Foreskin melanocyte (primary cell): ENCODE measurements at places on chromosomes 3 and 15.

- DNase-seq, result no peak
Measured at GRCh38 chr3:128554100-128554464, 61.1 kb upstream of the GATA2 start.

- no peak for DNase-seq
Measured at GRCh38 chr3:184715943-184716621, 4.2 kb upstream of the MAGEF1 start.

GRCh38 chr15:71329041-71329440 is 213.8 kb downstream of the THSD4 start:
- DNase-seq, result no peak

DNA sequence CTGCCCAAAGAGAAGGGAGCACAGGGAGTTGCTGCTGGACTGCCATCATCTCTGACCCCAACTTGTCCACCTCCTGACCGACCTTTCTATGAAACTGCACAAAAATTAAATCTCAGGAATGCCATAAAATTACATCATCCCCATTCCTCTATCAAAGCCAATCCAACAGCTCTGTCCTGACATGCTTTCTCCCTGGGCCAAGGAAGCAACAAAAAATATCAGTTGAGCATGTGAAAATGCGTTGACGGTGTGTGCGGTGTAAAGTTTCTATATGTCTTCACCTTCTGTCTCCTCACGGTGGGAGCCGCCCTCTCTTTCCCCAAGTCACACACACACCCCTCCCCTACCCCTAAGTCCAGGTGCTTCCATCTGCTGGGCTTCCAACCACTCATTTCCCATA is 3.6 kb upstream of the ZNF774 start:
- no peak for DNase-seq

DNA sequence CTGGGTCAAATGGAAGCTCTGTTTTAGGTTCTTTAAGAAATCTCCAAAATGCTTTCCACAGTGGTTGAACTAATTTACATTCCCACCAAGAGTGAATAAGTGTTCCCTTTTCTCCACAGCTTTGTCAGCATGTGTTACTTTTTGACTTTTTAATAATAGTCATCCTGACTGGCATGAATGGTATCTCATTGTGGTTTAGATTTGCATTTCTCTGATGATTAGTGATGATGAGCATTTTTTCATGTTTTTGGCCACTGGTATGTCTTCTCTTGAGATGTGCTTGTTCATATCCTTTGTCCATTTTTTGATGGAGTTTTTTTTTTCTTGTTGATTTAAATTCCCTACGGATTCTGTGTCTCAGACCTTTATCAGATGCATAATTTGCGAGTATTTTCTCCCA is 745.0 kb upstream of the BCHE start:
- peak; percentile 11 for DNase-seq

DNA sequence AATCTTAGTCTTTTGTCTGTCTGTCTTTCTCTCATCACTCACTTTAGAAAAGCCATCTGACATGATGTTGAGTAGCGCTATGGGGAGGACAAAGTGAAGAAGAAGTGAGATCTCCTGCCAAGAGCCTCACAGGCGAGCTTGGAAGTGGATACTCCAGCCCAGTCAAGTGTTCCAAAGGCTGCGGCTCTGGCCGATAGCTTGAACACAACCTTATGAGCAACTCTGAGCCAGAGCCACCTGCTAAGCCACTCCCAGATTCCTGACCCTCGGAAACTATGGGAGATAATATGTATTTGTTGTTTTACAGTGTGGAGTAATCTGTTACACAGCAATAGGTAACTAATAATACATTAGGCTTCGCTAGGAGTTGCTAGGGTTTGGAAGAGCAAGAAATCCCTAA is 76.2 kb downstream of the MB21D2 start:
- no peak for DNase-seq

GRCh38 chr3:63857311-63857710 is 6.3 kb downstream of the THOC7 start:
- DNase-seq, result no peak

DNA sequence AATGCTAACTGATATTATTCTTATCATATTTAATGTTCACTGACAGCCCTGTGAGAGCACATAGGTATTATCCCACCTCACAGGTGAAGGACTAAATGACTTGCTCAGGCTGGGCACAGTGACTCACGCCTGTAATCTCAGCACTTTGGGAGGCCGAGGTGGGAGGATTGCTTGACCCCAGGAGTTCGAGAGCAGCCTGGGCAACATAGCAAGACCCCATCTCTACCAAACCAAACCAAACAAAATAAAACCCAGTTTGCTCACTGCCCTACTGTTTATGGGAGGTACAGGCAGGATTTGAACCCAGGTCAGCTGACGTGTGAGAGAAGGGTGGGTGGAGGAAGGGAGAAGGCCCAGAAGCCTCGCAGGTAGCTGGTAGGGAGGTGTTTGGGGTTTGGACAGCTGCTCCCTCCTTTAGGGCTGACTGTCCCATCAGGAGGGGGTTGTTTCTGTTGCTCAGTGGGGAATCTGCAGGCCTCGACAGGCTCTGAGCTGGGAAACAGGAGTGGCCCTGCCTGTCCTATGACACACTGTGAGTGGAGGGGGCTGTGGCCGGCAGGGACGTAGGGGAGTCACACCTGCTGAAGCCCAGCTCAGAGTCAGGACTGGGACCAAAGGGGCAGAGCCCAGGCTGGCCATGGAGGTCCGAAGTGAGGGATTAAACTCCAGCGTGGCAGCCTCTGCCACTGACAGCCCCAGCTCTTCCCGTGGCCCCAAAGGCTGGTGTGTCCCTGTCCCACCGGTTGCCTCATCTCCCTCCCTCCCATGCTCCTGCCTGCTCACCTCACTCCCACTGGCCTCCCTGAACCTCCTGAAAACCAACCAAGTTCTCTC is 25.3 kb downstream of the BHLHE40 start:
- no peak for DNase-seq

DNA sequence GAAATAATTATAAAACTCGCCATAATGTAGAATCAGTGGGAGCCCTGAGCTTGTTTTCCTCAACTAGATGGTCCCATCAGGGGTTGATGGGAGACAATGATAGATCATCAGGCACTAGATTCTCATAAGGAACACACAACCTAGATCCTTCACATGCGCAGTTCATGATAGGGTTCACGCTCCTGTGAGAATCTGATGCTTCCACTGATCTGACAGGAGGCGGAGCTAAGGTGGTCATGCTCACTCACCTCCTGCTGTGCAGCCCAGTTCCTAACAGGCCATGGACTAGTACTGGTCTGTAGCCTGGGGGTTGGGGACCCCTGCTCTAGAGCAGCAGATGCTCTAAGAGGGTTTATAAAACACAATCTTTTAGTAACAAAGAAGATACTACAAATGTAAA is 183.6 kb downstream of the ANXA2 start:
- no peak for DNase-seq

DNA sequence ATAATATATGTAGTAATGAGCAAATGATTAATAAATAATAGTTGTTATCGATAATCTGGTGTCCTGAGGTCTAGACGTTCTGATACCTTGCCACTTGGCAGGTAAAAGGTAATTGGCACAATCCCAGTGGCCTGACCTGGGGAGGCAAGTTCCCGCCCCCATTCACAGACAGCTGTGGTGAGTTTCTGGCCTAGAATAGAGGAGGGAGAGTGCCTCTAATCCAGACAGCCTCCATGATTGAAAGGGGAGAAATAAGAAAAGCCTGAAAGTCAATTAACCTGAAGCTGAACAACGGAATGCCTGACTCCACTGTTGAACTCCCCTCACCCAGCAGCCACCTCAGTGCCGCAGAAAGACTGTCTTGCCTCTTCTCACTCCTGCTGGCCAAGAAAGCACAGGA is 38.1 kb upstream of the SV2B start:
- no peak for DNase-seq

DNA sequence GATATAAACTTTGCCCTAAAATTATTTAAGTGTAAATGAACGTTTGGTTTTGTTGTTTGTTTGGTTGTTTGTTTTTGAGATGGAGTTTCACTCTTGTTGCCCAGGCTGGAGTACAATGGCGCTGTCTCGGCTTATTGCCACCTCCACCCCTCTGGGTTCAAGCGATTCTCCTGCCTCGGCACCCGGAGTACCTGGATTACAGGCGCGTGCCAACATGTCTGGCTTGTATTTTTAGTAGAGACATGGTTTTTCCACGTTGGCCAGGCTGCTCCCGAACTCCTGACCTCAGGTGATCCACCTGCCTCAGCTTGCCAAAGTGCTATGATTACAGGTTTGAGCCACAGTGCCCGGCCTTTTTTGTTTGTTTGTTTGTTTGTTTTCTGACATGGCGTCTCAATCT is 87.9 kb upstream of the CHD2 start:
- DNase-seq, result no peak

DNA sequence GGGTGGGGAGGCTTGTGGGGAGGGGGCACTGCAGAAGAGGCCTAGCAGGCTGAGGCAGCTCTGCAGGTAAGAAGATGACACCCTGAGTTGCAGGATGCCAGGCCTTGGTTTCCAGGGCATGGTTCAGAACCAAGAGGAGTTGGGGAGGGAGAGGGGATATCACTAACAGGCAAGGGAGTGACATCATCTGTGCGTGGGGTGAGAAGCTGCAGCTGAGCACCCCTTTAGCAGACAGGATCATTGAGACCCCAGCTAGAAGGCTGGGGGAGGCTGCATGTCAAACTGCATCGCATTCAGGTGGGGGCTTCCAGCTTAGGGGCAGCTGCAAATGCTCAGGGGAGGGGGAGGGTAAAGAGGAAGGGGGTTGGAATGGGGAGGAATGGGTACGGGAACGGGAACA is 23.0 kb downstream of the CACNA2D2 start:
- no peak for DNase-seq

GRCh38 chr15:79702621-79703020 is 194.2 kb downstream of the MTHFS start:
- no peak for DNase-seq

- DNase-seq, result no peak
Measured at GRCh38 chr15:43103907-43104306, 1.9 kb downstream of the UBR1 start.

DNA sequence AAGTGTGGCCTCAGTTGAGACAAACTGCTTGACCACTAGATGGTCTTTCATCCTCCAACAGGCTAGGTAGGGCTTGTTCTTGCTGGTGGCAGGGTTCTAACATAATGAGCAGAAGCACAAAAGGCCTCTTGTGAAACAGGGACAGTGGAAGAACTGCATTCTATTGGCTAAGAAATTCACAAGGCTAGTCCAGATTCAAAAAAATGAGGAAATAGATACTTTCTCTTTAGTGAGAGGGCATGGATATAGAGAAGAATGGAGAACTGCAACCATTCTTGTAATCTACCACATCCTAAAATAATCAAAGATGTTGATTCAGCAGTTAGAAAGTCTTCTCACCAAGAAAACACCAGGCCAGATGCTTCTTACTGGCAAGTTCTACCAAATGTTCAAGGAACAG is 143.7 kb upstream of the LRIG1 start:
- no peak for DNase-seq

DNA sequence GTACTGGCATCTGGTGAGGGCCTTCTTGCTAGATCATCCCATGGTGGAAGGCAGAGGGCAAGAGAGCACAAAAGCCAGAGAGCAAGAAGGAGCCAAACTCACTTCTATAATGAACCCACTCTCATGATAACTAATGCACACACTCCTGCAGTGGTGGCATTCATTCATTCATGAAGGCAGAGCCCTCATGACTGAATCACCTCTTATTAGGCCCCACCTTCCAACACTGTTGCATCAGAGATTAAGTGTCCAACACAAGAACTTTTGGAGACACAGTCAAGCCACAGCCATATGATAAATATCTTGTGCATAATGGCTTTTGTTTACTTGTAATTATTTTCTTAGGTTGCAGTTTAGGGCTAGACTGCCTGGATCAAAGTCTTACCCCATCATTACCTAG is 182.7 kb downstream of the TIGIT start:
- DNase-seq, result no peak

DNA sequence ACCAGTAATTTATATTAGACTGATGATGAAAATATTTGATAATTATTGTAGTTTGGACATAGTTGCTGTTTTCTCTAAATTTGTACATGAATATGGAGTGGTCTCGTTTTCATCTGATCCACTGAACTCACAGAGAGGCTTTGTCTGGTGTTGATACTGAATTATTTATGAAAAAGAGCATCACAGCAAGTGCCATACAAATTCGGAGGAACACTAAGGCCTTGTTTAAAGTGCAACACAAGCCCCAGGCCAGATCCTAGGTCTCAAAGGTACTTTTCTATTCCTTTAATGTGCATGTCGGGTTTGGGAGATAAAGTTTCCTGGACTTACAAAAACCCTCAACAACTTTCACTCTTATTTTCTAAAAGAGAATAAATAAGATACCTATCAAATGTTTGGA is 796.8 kb upstream of the EPHA6 start:
- peak; percentile 58 for DNase-seq

- no peak for DNase-seq
Measured at GRCh38 chr15:49718846-49719245, 98.0 kb downstream of the DTWD1 start.

DNA sequence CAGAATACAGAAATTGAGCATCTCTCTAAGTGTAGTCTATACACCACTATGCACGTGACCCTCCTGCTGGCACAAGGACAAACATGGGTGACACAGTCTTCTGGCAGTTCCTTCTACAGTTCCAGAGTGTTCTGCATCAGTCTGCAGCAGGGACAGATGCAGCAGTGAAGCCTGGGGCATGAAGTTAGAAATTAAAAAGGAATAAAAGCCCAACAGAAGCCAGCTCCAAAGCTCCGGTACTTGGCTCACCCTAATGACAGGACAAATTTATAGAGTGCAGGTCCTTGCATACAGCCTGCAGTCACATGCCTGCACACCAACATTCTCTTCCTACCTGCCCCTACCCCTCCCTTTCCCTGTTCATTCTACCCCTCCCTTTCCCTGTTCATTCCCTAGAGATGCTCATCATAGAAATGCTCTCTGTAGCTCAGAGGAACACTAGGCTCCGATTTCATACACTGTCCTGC is 15.0 kb downstream of the UACA start:
- no peak for DNase-seq

- no peak for DNase-seq
Measured at GRCh38 chr3:62403765-62404164, 30.4 kb upstream of the FEZF2 start.

DNA sequence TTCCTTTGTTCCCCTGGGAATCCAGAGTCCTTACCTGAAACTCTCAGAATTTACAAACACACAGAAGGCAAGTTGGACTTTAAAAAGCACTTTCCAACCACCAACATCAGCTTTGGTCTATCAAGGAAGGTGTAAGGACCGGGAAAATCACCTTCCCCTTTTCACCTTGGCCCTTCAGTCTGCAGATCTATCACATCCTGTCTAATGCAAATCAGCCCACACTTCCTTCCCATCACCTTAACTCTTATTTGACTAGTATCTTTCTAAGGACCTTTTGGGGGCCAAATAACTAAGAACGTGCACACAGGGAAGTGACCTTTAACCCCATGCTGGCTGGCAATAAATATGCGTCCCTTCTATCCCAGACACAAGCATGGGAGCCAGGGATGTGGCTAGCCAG is 320.6 kb downstream of the ARRDC4 start:
- DNase-seq, result no peak

- no peak for DNase-seq
Measured at GRCh38 chr15:31781261-31781660, 249.1 kb upstream of the CHRNA7 start.

DNA sequence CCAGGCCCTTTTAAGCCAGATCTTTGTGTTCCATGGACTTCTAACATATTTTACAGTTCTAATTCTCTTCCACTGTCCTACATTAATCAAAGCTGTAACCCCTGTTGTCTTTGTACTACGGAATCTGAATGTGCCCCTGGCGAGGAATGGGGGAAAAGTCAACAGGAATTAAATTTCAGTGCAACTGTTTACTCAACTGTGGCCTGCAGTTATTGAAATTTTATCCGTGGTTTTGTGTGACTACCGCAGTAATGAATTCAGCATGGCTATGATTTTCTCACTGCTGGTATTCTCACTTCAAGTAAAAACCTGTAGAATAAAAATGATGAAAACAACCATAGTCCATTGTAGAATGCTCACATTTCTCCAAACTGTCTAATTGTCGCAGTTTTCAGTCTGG is 388.0 kb downstream of the FOXP1 start:
- DNase-seq, result no peak
